Choroid plexus epithelial cell (primary cell): ENCODE measurements at places on chromosomes 7 and 10.
A peak's percentile ranks its signal among the peaks of the same experiment; 100 is the strongest.

DNA sequence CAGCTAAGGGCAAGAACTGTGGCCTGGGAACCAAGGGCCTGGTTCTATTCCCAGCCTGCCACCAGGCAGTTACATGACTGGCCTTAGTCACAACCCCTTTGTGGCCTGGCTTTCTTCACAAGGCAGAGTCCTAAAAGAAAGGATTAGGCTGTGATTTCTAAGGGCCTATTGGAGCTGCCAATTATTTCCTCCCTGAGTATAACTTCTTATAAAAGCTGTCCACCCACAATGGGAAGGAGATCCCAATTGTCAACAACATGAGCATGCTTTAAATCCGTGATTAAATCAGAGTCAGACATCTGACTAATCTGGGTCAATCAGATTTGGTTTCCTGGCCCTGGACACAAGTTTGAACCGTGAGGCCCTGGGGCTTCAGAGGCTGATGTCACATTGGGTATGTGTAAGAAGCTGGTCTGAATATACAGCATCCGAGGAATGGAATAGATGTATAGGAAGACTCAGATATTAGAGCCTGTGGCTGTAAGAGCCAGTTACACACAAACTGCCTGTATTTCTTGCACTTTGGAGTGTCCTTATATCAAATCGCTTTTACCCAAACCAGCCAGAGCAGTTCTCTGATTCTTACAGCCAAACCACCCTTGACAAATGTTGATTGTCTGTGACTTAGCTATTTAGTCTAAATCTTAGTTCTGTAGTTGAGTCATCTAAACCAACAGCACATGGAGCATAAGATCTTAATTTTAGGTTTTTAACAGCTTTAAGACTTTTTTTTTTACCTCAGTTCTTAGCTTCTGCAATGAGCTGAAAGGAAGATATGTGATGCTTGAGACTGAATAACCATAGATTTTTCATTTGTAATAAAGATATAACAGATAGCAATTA lies 61.3 kb downstream of the ABCB4 start:
- DNase-seq: peak; percentile 23

DNA sequence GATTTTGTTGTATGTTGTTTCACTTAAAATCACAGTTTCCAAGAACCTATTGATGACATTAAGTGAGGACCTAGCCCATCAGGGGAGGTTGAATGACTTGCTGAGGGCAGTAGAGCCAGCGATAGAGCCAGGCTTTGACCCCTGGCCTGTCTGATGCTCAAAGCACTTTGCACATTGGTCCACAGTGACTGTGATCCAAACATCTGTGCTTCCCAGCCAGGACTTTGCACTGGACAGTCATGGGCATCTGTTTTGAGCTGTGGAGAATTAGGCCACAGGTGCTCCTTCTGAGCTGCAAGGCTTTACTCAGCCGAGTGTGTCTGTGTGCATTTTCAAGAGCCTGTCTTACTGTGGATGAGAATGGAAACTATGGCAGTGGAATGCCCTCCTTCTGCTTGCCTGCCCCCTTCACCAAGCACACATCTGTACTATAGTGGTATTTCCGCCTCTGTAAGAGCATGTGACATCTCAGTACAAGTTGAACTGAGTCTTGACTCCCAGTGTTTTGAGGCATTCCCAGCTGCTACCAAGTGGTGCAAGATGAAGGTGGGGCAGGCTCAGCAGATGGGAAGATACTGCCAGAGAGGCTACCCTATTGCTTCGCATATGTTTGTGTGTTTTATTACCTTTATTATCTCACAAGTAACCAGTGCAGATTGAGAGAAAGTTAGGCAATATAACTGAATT lies 72.7 kb upstream of the AOAH start:
- DNase-seq: no peak

GRCh38 chr7:34111031-34111430 lies 205.7 kb downstream of the BMPER start:
- no peak for DNase-seq

- no peak for DNase-seq
Measured at GRCh38 chr10:88877298-88877697, 2.7 kb upstream of the STAMBPL1 start.

- DNase-seq: peak; percentile 69
Measured at GRCh38 chr10:79380125-79380945, 33.1 kb downstream of the PPIF start.

- no peak for DNase-seq
Measured at GRCh38 chr7:47320296-47320695, 261.6 kb downstream of the TNS3 start.
